ENCODE measurements at places on chromosomes 4 and X. TPM values are rescaled to one million over a fixed set of nuclear protein-coding genes. Genes with fewer than 3 reads are reported as not detected.

DNA sequence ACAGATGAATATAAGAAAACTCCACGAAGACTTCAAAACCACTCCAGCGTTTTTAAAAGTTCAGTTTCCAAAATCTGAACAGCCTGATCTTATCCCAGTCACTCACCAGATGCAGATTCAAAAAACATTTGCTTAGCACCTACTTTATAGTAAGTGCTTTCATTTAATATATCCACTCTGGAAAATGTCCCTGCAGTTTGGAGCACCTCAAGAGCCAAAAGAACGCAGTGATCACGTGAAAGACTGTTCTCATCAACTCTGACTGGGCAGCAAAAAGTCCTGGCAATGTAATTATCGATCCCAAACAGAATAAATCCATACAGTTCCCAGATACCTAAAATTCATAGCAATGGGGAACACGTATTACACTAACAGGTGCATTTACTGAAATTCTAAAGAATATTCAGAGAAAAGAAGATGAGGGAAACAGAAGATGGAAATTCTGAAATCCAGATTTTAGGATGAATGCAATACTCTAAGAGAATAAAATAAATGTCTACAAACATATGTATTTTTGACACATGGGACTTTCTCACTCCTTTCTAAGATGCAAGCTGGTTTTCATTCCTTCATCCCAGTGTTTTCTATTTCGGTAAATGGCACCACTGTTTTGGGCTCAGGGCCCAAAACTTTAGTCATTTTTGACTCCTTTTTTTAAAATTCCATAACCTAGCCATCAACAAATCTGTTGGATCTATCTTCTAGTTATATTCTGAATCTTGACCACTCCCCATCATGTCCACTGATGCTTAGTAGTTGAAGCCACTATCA, 13.9 kb downstream of the ATP8A1 start:
- no peak overlapping the region for H3K27ac ChIP-seq
- peaks cover 7% of the 10 kb centered on the region for H3K4me1 ChIP-seq
- no peaks in the 10 kb centered on the region for H3K36me3 ChIP-seq
- DNase-seq = no peak
- no peak overlapping the region for H3K4me3 ChIP-seq

GRCh38 chr4:86910820-86911684, 18.8 kb upstream of the C4orf36 start:
- no peak overlapping the region for H3K4me3 ChIP-seq
- no peak overlapping the region for H3K27ac ChIP-seq
- peaks cover 3% of the 10 kb centered on the region for H3K36me3 ChIP-seq
- no peak for DNase-seq
- peaks cover 8% of the 10 kb centered on the region for H3K4me1 ChIP-seq

DNA sequence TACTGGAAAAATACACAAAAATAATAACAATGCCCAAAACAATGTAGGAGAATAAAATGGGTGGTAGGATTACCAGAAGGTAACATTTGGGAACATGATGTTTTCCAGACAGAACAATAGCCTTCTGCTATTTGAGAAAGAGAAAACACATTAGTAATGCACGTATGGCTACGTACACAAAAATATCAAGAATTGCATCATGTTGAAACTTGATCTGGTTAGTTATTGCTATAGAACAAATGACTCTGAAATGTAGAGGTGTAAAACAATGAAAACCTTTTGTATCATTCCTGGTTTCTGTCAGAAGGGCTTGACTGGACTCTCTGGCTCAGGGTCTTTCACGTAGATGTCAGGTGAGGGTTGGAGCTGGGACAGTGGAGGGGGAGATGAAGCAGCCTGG, 1040.0 kb downstream of the FAT4 start:
- no peaks in the 10 kb centered on the region for H3K27me3 ChIP-seq
- DNase-seq = no peak
- no peaks in the 10 kb centered on the region for H3K36me3 ChIP-seq
- no peak overlapping the region for H3K27ac ChIP-seq

DNA sequence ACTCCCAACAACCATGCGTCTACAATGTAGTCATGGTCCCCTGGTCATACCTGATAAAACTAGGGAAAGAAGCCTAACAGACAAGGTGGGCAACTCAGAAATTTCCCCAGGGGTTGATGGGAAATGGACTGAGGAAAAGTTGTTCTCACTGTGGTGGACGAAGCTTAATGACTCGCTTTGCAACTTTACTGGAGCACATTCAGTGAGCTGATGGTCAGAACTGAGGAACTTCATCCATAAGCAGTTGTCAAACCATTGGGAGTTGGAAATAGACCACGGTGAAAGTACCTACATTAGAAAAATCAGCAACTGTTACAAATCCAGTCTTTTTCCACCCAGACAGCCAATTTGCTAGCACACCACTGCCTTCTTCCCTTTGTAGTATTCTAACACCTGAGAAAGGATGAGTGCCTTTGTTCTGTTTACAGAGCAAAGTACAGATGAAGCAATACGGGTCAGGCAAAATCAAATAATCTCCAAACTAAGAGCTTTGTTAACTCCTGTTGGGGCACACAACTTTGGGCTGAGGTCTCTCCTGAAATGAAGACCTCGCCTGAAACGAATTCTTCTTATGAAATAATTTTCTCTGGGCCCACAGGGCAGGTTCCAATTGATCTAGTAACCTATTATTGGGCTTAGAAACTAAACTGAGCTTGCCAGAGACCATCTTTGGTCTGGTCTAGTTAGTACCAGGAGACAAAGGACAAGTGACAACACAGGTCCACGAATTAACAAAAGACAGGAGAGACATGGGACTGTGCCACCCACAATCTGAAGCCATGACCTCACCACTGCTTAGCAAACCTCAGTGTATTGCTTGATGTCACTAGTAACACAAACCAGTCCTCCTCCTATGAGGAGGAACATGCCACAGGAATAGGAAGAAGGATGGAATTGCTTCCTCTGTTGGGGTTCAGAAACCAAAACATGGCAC, 58.9 kb upstream of the NFKB1 start:
- peaks cover 10% of the 10 kb centered on the region for H3K4me1 ChIP-seq
- no peaks in the 10 kb centered on the region for H3K27me3 ChIP-seq
- no peaks in the 10 kb centered on the region for H3K36me3 ChIP-seq
- H3K4me3 ChIP-seq = no peak overlapping the region

- H3K4me3 ChIP-seq = no peak overlapping the region
- H3K27ac ChIP-seq = peak overlapping the region; percentile 5
- no peak for DNase-seq
- H3K4me1 ChIP-seq = peaks cover 15% of the 10 kb centered on the region
- no peaks in the 10 kb centered on the region for H3K36me3 ChIP-seq
Measured at GRCh38 chr4:152643153-152644035, 36.4 kb downstream of the TMEM154 start.

DNA sequence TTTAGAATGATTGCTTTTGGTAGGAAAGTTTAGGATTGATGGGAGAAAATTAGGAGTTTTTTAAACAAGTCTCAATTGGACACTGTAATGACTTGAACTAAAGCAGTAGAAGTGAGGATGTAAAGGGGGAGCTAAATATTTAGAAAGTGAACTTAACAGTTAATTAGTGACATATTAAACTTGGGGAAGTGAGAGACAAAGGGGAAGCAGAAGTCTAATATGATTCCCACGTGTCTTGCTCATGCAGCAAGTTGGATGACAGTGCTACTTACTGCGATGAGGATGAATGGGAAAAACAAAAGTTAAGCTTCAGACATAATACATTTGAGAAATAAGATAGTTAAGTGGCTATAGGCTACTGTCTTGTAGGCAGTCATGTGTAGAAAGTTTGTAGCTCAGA, 110.4 kb downstream of the RPA4 start:
- H3K27me3 ChIP-seq = no peaks in the 10 kb centered on the region
- no peaks in the 10 kb centered on the region for H3K4me1 ChIP-seq
- no peaks in the 10 kb centered on the region for H3K36me3 ChIP-seq

DNA sequence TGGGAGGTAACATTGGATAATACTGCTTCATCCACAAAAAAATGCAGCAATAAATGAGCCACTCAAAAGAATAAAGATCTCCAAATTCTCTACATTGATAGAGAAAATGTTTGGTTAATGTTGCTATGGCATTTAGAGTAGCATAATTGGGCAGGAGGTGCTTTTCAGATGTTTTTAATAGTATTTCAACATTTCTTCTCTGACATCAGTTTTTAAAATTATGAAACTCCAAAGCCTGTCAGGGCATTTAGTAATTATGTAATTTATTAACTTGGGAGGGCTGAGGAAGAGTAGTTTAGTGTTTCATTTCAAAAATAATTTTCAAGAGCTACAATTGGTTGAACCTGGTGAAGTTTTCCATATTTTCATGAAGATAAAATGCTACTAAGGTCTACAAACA, 211.3 kb upstream of the INTU start:
- DNase-seq = no peak
- no peak overlapping the region for H3K27ac ChIP-seq
- no peaks in the 10 kb centered on the region for H3K27me3 ChIP-seq
- peaks cover 9% of the 10 kb centered on the region for H3K4me1 ChIP-seq

UBE2A gene
- 48.0 TPM for total RNA-seq

DNA sequence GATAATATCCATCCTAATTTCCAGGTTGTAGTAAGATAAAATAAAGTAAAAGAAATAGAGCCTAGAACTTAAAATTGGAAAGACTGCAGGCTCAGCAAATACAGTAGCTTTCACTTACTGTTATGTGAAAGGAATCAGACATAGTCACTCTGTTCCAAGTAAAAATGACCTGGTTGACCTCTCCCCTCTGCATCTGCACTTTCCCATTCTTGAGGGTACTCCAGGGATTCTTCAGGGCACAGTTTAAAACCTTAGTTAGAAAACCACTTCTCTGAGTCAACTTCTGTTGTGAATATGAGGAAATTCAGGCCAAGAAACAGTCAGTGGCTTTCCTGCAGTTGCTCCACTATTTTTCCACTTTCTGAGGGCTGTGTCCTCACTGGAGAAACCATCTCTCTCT, 42.9 kb downstream of the FRAS1 start:
- no peak overlapping the region for H3K4me3 ChIP-seq
- peaks cover 14% of the 10 kb centered on the region for H3K36me3 ChIP-seq
- no peaks in the 10 kb centered on the region for H3K27me3 ChIP-seq
- no peak overlapping the region for H3K27ac ChIP-seq
- DNase-seq = no peak

DNA sequence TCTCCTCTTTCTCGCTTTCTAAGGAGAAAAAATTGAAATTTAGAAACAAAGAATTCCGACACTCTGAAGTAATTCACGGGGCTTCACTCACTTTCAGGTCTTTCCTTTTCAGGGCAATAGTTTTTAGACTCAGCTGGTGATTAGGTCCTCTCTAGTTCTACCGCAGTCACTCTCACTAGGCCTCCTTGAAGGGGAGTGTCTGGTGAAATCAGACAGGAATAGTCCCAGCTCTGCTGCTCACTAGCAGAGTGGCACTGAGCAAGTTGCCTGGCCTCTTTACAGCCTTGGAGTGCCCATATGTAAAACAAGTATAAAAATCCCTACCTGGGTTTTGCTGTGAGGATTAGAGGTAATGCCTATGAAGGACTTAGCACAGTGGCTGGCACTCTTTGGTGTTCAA, 64.1 kb downstream of the NEUROG2 start:
- no peak for DNase-seq
- no peak overlapping the region for H3K4me3 ChIP-seq
- H3K36me3 ChIP-seq = no peaks in the 10 kb centered on the region
- H3K4me1 ChIP-seq = no peaks in the 10 kb centered on the region

DNA sequence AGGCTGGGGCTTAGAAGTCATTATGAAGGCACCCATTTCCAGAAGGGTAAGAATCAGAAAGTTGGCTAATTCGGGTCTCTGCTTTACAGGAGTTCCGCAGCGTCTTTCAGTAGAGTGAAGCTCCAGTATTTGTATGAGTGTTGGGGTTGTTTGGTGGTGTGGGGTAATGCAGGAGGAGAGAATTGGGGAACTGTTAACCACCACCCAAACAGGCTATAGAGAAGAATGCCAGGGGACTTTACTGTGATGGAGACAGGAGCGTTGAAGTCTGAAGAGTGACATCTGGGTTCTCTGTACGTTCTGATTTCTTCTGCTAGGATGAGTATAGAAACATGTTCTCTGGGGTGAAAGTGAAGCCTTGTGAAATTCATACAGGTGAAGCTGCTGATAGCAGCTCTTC, 96.3 kb downstream of the TBL1X start:
- peaks cover 4% of the 10 kb centered on the region for H3K36me3 ChIP-seq
- no peak overlapping the region for H3K27ac ChIP-seq
- DNase-seq = no peak
- no peaks in the 10 kb centered on the region for H3K4me1 ChIP-seq

GABRG1 gene
- total RNA-seq = 0.88 TPM

- no peaks in the 10 kb centered on the region for H3K27me3 ChIP-seq
- H3K27ac ChIP-seq = peak overlapping the region; percentile 29
- DNase-seq = no peak
- no peak overlapping the region for H3K4me3 ChIP-seq
Measured at GRCh38 chr4:59553063-59553720, 1646.9 kb upstream of the ADGRL3 start.

- H3K36me3 ChIP-seq = no peaks in the 10 kb centered on the region
- H3K27ac ChIP-seq = no peak overlapping the region
- H3K4me1 ChIP-seq = peaks cover 12% of the 10 kb centered on the region
- no peaks in the 10 kb centered on the region for H3K27me3 ChIP-seq
Measured at GRCh38 chr4:57639561-57640382, 529.6 kb upstream of the IGFBP7 start.

DNA sequence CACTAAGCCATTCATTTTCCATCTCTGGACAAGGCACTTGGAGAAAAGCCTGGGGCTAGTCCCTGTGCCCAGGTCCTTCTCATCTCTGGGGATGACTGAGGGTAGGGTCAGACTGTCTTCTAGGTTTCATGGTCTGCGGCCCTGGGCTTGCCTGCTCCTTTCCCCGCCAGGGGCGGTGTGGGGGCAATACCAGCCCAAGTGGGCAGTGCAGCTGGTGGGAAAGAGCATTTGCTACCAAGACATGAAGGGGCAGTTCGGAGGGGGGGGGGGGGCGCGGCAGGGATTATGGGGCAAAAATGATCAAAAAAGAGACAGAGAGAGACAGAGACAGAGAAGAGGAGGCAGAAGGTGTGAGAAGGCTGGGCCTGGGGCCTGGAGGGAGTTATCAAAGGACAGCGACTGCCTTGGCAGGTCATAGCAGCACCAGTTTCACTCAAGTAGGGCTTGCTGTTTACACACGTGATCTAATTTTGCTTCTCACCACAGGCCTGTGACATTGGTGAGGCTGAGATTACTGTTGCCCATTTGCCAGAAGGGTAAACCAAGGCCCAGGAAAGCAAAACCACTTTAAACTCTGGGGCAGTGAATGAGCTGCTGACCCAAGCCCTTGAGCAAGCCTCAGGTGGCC, 56.1 kb downstream of the PJA1 start:
- no peaks in the 10 kb centered on the region for H3K36me3 ChIP-seq
- no peak overlapping the region for H3K4me3 ChIP-seq
- peak overlapping the region; percentile 51 for H3K27ac ChIP-seq

GRCh38 chr4:19402581-19403065, 849.1 kb upstream of the SLIT2 start:
- DNase-seq = no peak
- H3K27me3 ChIP-seq = no peaks in the 10 kb centered on the region
- H3K27ac ChIP-seq = no peak overlapping the region
- no peaks in the 10 kb centered on the region for H3K36me3 ChIP-seq
- H3K4me1 ChIP-seq = no peaks in the 10 kb centered on the region

- H3K27ac ChIP-seq = no peak overlapping the region
- H3K4me3 ChIP-seq = no peak overlapping the region
- no peaks in the 10 kb centered on the region for H3K27me3 ChIP-seq
- DNase-seq = no peak
Measured at GRCh38 chr4:158327525-158327924, 117.2 kb downstream of the TMEM144 start.
